Naive B cell (primary cell): ENCODE measurements at places on chromosomes 7 and 10.

GRCh38 chr7:94348142-94348541 lies 46.6 kb upstream of the COL1A2 start:
- DNase-seq: no peak

DNA sequence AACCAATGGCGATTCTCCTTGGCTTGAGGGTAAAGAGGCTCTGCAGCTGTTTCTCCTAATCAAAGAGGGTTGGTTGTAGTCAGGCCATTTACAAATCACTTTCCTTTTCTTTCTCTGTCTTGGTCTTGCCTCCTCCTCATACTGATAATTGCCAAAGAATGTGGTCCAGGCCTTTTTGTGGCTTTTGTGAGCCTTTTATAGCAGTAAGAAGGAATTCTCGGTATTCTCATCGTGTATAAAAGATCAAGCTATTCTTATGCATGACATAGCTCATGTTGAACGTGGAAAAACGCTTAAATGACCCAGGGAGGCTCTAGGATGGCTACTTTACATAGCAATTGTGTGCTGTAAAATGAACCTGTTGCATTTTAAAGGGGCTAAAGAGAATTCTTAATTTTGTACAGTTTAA lies 62.6 kb downstream of the RBM20 start:
- DNase-seq: no peak

DNA sequence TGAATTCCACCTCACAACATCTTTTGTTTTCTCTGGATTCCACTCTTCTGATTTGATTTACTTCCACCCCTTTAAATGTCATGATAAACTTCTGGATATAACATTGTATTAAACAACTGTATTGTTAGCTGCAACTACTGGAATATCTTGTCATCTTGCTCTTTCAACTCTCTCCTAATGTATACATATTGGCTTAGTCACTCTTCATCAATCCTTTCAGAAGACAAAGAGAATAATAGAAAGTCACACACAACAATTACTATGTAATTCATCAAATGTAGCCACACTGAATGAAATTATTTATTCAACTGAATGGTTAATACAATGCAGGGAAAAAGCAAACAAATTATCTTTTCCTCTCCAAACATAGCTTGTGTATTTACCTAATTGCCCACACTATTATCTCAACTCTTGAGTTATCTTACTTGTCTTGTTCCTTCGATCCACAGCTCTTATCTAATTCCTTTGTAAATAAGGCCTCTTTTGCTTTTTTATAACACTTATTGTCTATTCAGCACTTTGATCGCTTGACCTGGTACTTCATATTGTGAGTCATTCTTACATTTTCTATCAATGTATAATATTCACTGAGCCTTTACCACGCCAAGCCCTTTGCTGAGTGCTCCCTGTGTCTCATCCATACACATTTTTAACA lies 16.7 kb downstream of the SEMA3A start:
- DNase-seq: no peak

- no peak for DNase-seq
Measured at GRCh38 chr10:128102480-128103228, 23.6 kb downstream of the MKI67 start.

GRCh38 chr10:51313773-51314478 lies 239.6 kb downstream of the PRKG1 start:
- no peak for DNase-seq

GRCh38 chr10:7193369-7193768 lies 217.5 kb downstream of the SFMBT2 start:
- no peak for DNase-seq

- DNase-seq: no peak
Measured at GRCh38 chr7:135825406-135825805, 76.8 kb upstream of the FAM180A start.

DNA sequence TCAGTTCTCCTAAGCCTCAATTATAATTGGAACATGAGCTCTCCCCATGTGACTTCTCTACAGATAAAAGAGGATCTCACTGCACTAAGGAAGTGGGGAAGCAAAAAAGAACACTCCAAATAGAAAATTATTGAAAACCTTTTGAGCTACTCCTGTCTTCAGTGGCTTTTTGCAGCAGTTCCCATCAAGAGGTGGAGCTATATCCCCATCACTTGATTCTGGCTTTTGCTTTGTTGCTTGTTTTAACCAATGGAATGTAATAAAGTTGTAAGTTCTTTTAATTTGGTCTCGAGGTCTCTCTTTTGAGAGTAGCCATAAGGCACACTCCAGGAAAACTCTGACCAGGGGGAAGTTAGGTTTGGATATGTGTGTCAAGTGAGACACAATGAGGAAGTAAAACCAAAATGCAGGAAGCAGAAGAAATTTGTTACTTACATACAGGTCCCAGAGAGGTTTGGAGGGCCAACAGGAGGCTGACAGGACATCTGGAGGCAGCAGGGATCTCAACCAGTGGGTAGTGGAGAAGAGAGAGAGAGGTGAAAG lies 569.4 kb downstream of the HTR7 start:
- DNase-seq: no peak
